Stimulated activated CD4-positive, alpha-beta T cell treated with anti-CD3 and anti-CD28 coated beads, TNF-alpha, amount 100 ng/mL, for 24 hours (primary cell): ENCODE measurements at places on chromosomes 12 and 14.

DNA sequence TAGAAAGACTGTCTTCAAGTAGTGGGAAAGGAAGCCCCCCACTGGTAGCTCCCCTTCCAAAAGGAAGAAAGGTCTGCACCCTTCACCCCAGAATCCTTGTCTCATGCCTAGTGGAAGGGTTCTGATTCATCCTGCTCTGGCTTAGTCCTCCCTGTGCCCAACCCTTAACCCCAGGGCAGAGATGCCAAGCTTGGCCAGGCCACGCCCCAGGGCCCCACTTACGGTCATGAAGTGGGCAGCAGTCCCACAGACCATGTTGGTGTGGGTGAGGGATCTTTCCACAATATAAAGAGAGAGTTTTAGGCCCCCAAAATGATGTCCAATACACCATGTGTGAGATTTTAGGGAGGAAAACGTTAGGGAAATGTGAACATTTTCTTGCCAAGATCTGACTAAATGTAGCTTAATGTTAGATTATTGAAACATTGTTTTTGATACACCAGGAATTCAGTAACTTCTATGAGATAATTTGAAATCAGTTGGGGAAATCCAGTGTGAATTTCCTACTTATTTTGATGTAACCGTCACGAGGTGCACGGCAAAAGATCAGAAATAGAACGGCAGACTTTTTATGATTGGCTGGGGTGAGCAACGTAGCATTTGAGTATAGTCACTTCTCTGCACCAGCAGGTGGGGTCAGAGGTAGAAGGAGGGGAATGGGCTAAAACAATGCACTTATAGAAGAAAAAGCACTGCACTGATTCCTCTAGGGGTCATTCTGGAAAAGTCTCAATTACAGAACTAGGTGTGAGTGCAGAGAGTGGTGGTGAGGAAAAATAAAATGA is 8.2 kb upstream of the SSPN start:
- no peak for DNase-seq

DNA sequence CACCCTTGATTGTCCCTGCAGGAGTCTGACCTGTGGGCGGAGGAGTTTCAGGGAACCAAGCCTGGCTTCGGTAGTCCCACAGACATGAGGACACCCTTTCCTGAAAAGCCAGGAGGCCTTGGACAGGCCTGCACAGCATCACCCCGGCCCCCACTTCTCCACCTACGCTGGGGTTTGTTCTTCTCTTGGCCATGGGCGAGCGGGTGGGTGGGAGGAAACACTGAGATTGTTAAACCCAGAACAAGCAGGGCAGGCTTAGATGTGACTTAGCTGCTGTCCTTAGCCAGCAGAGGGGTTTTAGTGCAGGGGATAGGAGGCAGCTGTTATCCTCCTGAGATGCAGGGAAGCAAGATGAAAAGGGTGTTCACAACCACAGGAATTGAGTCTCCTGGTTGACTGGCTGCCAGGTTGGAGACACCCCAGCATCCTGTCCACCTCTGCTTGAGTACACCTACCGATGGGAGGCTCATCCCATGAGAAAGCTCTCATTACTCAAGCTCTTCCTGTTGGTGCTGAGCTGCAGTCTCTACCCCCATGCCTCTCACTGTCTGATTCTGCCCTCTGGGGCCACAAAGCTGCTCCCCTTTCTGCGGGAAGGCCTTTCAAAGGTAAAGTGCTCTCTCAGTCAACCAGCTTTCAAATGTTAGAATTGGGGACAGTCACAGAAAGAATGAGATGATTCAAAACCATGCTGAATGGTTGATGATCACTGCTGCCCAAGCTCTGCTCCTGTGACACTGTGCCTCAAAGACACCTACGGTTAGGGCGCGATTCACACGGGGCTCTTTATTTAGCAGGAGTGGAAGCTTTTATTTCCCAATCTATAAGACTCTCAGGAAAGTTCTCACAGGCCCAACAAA is 86.3 kb downstream of the IRF2BPL start:
- no peak for DNase-seq

- no peak for DNase-seq
Observed at GRCh38 chr12:94659346-94659930, 9.1 kb upstream of the TMCC3 start.

DNA sequence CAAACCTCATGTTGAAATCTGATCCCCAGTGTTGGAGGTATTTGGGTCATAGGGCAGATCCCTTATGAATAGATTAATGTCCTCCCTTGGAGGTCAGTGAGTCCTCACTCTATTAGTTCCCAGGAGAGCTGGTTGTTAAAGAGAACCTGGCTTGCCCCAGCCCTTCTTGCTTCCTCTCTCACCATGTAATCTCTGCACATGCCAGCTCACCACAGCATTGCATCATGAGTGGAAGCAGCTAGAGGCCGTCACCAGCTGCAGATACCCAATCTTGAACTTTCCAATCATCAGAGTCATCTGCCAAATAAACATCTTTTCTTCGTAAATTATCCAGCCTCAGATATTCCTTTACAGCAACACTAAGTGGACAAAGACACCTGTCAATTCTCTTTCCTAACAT is 161.8 kb upstream of the IGF1 start:
- no peak for DNase-seq

DNA sequence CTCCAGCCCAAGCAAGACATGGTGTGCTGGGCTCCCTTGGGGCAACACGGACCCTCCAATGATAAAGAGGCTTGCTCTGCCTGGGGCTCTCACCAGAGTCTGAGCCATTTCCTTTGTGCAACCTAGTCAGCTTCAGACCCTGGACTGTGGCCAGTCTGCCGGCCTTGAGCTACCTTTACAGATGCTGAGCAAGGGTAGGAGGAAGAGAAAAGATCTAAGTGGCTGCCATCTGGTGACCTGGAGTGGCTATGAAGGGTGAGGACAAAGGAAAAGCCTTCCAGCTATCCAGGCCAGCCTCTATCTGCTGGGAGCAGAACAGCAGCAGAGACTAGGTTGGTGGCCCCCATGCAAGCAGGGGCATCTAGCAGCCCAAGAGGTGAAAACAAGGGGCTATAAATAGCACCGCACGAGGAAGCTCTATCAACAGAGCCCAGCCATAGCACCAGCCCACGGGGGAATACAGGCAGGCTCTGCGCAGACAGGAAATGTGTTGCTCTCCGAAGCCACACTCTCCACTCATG is 230.1 kb downstream of the FOXN3 start:
- no peak for DNase-seq

DNA sequence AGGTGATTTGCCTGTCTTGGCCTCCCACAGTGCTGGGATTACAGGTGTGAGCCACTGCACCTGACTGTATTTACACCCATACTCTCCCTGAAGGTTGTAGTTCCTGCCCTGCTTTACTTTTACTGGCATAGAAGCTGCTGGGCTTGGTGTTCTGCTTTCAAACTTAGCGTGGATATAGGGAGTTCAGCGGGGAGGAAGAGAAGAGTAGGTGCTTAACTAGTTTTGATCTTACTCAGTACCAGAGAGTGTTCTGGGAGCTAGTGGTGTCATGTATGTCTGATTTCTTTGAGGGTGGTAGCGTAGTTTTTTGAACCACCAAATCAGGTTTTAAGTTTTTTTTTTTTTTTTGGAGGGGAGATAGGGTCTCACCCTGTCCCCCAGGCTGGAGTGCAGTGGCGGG is 13.8 kb downstream of the RCOR1 start:
- DNase-seq, result no peak

GRCh38 chr12:131093971-131094830 is 140.5 kb downstream of the ADGRD1 start:
- no peak for DNase-seq

GRCh38 chr14:53032161-53032803 is 81.4 kb upstream of the FERMT2 start:
- DNase-seq, result no peak

DNA sequence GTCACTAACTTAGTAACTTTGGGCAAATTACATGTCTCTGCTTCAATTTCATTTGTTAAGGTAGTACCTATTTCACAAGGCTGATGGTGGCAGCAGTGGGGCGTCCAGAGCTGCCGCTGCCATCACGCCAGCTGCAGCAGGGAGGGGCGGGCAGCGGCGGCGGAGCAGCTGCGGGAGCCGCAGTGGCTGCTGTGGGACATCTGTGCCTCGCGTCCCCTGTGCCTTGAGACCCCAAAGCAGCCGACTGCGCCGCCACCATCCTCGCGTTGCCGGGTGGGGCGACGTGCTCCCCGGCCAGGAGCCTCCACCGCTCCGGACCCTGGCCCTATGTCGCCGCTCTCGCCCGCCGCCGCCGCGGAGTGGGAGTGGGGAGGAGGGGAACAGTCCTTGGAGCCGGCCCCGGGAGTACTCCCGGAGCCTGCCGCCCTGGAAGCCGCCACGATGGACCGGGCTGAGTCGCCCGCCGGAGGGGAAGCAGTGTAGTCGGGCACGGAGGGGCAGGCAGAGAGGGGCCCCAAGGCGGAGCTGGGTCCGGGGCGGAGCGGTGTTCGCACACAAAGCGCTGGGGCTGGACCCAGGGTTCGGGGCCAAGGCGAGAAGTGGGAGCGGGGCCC is 51.4 kb downstream of the A2M start:
- DNase-seq, result no peak

- DNase-seq, result no peak
Observed at GRCh38 chr14:76998910-76999309, 29.6 kb downstream of the IRF2BPL start.

- DNase-seq, result no peak
Observed at GRCh38 chr14:42140001-42140400, 533.3 kb downstream of the LRFN5 start.

DNA sequence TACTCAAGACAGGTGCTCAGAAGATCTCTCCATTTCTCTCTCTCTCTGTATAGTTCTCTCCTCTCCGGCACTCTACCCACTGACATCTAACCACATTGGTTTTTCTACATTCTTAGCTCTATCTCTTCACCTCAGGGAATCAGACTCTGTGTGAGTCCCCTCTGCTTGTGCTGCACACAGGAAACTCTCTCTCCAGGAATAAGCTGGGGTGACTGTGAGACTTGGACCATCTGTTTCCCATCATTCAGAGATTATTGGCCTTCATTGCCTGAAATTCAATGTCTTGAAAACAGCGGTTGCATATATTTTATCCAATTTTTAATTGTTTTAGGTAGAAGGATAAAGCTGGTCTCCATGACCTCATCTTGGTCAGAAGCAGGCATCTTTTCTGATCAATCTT is 105.0 kb downstream of the SLC35F4 start:
- DNase-seq, result no peak

DNA sequence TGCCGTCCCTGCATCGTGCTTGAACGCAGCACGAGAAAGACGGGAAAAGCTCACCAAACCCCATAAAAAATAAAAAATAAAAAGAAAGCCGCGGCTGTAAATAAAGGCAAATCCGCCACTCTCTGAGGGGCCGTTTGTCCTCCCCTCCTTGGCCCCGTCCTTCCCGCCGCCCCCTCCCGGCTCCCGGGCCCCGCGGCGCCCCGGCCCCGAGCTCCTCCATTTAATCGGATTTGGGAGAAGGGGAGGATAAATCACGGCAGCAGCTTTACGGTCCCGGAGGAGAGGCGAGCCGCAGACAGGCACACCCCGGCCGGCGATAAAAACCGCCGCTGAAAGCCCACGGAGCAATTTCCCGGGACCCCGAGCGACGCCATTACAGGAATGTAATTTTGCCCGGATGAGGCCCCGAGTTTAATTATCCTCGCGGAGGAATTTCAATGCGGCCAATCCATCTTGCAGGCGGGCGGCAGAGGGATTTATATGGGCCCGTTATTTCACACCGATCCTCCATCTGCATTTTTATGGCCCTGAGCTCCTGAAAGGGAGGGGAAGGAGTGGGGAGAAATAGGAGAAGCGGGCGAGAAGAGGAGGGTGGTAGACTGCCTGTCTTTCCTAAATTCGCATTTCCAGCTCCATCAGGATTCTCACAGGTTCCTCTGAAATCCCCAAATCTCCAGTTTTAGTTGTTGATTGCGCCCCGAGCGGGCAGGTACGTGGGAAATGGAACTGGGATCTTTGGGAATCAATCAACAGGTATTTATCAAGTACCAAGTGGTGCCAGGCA is 1.3 kb upstream of the ATP5MC2 start:
- no peak for DNase-seq

DNA sequence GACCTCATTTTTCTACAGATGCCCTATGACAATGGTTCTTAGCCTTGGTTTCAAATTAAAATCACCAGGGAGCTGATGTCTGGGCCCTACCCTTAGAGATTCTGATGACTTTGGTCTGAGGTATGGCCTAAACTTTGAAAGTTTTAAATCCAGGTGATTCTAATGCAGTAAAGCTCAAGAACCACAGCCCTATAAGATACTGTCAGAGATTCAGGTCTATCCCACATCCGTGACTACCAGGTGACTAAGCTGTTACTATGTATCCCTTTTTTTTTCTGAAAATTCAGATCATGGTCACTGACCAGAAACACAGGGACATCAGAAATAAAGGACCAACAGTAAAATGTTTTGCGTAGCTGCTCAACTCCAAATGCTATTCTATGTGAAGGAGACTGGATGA is 148.8 kb upstream of the BMP4 start:
- DNase-seq, result no peak

DNA sequence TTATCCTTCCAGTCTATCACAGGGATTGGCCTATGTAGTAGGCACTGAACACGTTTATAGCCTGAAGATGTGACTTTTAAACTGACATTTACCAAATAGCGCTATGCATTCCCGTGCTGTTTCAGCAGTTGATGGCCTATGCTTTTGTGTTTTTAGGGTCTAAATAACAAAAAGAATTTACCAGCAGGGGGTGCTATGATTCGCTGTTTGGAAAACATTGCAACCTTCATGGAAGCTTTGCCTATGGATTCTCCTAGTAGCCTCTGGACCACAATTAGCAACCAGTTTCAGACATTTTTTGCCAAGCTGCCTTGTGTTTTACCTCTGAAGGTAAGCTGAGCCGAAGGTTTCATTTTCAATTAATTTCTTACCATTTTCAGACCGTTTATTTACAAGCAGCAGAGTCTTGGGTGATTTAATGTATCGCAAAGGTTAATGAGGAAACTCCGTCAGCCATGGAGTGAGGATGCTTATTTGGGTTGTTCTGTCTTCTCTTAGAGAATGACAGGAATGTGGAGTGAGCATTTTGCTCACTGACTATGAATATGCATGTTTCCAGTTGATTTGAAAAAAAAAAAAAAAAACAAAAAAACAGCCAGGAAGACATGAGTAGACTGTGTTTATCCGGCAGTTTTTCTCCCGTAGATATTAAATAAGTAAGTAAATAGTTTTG is 133.1 kb downstream of the PRIMA1 start:
- no peak for DNase-seq

- no peak for DNase-seq
Observed at GRCh38 chr14:74893614-74894091, 11.9 kb downstream of the DLST start.
